ENCODE measurements at places on chromosomes 2 and 18.

- DNase-seq: no peak
Observed at GRCh38 chr2:38016219-38016618, 59.7 kb downstream of the CYP1B1 start.

DNA sequence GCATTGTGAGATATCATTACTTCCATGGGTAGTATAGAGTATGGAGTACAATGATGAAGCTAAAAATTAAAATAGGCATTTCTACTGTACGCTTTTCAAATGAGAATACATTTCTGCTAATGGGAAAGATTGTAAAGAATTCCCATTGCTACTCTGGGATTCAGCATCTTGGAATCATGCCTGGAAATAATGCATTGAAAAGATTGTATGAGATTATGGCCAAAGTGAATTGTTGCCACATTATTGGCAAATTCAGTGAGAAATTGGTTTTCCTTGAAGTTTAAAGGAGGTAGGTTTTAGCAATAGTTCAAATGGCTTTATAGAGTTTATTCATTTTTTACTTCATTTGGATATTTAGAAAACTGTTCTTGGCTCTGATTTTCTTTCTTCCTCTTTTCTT lies 157.9 kb downstream of the GULP1 start:
- no peak for DNase-seq

GRCh38 chr2:57146951-57147350 lies 899.7 kb upstream of the VRK2 start:
- DNase-seq: no peak

- no peak for DNase-seq
Observed at GRCh38 chr18:45245091-45245511, 370.2 kb upstream of the SLC14A2 start.

- no peak for DNase-seq
Observed at GRCh38 chr2:42293019-42293418, 68.0 kb downstream of the COX7A2L start.

DNA sequence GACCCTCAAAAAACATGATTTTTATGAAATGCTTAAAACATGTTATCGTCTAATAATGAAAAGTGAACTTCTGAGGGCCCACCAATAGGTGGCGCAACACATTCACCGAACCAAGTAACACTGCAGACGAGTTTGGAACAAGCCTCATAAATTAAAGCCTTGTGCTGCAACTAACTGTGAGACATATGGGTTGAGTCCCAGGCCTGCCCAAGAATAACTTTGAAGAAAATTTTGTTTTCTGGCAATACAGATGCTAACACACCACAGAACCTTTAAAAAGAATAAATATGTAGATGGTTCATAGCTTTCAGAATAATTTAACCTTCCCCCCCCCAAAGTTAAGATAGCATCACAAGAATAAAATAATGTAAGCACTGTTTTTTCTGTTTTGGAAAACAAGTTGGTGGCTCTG lies 285.9 kb downstream of the RNF144A start:
- peak; percentile 36 for DNase-seq

GRCh38 chr18:54880395-54881105 lies 52.3 kb downstream of the RAB27B start:
- no peak for DNase-seq

DNA sequence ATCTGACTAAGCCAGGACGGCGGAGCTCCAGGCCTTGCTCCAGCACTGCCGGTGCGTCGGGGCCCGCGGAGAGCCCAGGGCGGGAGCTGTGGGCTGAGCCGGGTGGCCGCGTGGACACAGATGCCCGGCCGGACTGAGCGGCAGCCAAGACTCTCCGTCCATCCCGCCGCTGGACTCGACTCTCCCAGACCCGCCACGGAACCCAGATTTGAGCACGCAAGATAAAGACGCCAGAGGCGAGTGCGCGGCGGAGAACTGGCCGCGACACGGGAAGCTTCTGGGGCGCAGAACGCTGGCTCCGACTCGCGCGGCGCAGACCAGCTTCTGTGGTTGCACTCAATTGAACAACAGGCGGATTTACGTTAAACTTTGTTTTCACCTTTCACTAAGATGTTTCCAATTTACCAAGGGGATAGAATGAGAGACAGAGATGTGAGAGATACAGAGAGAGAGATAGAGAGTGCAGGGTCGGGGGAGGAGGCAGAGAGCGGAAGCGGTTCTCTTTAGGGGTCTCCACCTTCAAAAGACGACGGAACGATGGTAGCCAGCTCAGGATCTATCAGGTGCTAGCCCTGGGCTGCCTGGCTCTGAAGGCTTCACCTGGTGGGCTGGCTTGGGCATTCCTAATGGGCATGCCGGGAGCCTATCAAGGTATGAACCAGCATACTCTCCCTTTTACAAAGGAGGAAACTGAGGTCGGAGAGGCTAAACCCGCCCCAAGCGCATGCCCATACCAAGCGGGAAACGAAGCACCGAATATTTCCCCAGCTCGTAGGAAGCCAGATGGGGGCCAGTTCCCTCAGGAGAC lies 10.4 kb upstream of the EN1 start:
- DNase-seq: no peak

- DNase-seq: no peak
Observed at GRCh38 chr2:127089478-127090235, 17.3 kb downstream of the BIN1 start.

GRCh38 chr2:208311321-208311720 lies 45.3 kb downstream of the PIKFYVE start:
- no peak for DNase-seq

GRCh38 chr2:143675021-143675420 lies 545.8 kb downstream of the ARHGAP15 start:
- DNase-seq: no peak

DNA sequence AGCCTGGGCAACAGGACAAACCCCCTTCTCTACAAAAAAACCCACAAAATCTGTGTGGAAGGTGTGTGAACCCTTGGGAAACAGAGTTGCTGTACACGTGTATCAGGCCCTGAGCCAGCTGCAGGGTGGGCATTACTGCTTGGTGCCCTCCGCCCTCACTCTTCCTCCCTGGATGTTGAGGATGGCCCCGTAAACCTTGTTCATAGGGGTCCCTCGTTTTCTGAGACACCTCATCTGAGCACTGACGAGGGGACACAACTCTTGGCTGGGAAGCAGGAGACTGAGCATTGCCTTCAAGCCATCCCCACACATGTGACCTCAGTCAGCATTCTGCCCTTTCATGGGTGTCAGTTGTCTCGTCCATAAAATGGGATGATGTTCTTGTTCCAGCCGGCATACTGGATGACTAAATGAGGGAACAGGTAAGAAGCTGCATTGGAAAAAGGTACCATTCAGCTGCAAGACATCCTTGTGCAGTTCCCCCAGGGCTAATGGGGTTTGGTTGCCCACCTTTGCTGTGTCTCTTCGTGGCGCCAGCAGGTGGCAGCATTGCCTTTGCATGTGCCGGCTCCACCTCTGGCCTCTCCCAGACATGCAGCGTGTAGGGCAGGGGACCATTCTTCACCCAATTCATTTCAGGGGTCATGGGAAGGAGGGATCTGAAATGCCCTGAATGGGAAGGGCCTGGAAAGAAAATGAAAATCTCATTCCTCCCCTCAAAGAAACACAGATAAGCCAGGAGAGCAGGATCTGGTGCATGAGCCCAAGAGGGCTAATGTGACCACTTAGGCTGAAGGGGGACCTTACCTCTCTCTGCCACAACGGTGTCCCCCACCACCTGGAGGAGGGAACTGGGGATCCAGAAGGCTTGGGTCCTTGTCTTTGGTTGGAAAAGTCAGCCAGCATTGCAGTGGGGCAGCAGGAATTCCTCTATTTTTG lies 36.4 kb upstream of the HAAO start:
- DNase-seq: peak; percentile 45

DNA sequence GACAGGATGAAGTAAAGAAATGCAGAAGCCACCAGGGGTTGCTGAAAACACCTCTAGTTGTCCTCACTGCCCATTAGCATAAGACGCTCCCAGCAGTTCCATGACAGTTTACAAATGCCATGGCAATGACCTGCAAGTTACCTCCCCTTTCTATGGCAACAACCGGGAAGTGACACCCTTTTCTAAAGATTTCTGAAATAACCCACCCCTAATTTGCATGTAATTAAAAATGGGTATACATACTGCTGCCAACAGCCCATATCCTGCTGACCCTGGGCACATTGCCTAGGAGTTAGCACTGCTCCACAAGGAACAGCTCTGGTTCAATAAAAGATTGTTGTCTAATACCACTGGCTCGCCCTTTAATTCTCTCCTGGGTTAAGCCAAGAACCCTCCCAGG lies 178.3 kb upstream of the LRATD1 start:
- no peak for DNase-seq

DNA sequence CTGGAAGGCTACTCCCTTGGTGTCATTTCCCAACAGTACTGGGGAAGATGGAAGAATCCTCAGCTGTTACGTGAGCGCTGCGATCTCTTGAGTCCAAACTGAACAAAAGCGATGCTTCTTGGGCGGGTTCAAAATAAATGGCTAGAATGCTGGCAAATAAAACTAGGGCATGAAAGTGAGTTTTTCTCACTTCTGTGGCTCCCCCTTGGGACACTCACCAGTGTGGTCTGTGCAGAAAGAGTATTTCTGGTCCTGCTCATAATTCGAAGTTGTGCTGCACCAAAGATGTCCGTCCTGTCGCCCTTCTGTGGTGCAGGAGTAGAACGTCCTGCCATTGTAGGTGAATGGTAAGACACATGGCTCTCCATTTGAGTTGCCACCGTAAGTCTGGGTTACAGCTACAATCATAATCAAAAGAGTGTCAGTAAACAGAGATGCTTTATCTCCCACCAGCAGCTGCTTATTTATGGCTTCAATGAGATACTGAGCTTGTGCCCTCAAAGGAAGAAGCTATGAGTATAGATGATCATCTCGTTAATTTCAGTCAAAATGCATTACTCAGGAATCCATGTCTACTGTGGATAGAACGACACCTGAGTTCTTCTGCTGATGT lies 11.8 kb downstream of the FN1 start:
- no peak for DNase-seq

DNA sequence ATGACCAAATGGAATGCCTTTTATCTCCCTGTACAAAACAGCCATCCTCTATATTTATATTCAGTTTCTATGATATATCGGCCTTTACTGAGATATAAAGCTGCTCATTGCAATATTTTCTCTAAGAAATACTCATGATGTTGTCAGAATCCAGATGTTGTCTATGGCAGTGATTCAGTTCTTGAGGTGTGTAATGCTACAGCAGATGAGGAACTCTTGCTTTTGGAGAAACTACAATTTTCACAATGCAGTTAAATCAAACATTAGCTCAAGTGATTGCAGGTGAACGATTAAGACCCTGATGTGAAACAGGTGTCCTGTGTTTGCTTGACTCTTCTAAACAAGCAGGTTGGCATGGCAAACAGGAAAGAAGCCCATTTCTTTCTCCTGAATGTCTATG lies 256.2 kb upstream of the CDH20 start:
- no peak for DNase-seq

- no peak for DNase-seq
Observed at GRCh38 chr2:189583227-189584198, 2.9 kb upstream of the SLC40A1 start.

DNA sequence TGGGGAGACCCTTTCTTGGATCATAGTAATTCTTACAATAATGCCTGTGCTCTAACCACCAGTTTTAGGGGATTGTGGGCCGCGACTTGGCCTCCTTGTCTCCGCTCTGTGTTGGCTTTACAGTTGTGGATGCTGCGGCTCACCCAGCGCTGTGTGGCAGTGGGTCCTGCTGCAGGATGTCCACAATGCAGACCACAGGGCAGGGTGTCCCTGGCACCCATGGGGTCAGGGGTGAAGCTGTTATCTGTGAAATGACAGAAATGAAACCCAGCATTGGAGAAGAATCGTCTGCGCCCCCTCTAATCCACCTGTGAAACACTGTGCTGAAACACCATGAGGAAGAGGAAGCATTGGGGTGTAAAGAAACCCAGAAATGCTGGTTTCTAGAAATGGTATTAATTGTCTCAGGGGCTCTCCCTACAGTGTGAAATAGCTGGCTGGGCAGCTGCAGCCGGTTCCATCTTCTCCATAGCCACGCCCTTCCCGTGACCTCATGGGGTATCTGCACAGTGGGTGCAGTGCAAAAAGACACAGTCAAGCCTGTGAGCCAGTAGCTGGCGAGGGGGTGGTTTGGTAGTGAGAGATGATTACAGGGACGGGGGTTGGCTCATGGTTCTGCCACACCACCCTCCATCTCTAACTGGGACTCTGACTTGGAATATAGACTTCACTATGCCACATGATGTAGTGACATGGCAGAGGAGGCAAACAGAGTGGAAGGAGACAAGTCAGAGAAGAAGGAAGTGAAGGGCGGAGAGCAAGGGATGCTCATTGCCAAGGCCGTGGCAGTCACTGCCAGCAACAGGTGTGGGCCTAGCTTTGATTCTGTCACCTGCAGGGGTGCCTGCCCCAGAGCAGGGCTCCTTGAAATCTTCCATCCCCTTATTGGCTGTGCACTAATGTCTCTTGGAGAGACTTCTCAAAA lies 16.2 kb downstream of the INPP4A start:
- no peak for DNase-seq

GRCh38 chr2:127085317-127085681 lies 21.7 kb downstream of the BIN1 start:
- no peak for DNase-seq

DNA sequence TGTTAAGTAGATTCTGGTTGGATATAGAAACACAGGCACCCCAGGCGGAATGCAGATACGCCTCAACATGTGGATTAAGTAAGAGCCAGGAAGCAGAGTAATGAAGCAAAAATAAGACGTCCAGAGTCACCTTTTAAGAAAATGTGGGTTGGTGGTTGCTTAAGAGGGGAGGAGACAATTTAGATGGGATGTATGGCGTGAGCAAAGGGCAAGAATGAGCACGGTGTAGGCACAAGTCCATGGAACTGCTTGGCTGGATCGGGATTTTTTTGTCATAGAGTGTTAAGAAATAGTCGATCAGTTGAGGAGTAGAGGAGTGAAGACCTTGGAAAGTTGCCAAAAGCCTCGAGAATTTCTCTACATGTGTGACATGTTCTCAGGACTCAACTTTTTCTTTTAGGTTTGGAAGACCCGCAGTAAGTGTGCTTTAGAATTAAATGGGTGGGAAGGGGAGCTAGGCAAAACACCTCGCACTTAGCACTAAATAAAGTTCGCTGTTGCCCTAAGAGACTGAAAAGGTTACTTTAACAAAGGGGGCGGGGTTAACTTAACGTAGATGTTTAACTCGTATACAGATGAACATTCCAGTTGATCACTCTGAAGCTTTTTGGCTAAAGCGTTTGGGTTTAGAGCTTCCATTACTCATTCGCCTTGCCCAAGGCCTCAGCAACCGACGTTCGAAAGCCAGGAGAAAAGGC lies 716 bp upstream of the SLC39A10 start:
- DNase-seq: no peak

GRCh38 chr2:240981280-240981679 lies 17.1 kb upstream of the SNED1 start:
- DNase-seq: no peak

- no peak for DNase-seq
Observed at GRCh38 chr2:227351639-227352038, 26.6 kb downstream of the MFF start.
